ENCODE measurements at places on chromosomes 1 and 21. TPM values are rescaled to one million over a fixed set of nuclear protein-coding genes. Genes with fewer than 3 reads are reported as not detected.

Gene TEDDM1
- total RNA-seq: not detected

Gene TMEM82
- total RNA-seq: not detected

Gene F5
- not detected for total RNA-seq

Gene SPRR1A
- total RNA-seq: not detected

Gene KCNJ15
- 1.7 TPM for total RNA-seq

Gene PAQR6
- total RNA-seq: 0.66 TPM

Gene LIPI
- total RNA-seq: not detected

Gene MYBPH
- 2.2 TPM for total RNA-seq

Gene MAB21L3
- not detected for total RNA-seq

Gene RASSF5
- 2.8 TPM for total RNA-seq

Gene TGFBR3
- 106 TPM for total RNA-seq

Gene ATP5PB
- total RNA-seq: 440 TPM

All from smooth muscle cell of trachea (primary cell).